AG04450 (cell line): ENCODE measurements at places on chromosomes 2 and 18.

DNA sequence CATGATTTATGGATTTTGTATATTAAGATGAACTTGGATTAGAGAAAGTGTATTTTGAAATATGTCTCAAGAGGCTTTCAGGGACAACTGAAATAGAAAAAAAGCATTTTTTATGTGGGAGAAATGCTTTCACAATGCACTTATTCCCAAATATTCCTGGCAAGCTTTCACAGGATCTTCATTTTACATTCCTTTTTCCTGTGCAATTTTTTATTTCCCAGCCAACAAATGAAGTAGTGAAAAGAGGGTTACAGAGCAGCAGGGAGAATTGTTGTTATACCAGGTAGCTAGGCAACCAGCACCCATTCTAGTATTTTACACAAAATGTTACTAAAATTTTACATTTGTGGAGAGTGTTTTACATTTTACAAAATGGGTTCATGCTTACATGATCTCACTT is 167.0 kb upstream of the RPRM start:
- no peak for DNase-seq

DNA sequence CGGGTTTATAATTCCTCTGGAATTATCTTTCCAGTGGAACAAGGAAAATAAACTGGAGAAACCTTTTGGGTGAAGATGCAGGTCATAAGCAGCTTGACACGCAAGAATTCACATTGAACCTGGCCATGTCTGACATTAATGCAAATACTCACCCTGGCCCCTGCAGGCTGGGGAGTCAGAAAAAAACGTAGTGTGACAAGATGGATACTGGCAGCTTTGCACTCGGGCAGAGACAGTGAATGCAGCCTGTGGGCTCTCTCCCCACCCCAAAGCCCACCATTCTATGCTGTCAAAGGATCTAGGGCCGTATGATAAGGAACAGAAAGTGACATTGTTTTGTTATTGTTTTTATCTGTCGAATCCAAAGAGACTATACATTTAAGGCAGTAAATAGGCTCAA is 223.1 kb downstream of the RBM43 start:
- DNase-seq: no peak

DNA sequence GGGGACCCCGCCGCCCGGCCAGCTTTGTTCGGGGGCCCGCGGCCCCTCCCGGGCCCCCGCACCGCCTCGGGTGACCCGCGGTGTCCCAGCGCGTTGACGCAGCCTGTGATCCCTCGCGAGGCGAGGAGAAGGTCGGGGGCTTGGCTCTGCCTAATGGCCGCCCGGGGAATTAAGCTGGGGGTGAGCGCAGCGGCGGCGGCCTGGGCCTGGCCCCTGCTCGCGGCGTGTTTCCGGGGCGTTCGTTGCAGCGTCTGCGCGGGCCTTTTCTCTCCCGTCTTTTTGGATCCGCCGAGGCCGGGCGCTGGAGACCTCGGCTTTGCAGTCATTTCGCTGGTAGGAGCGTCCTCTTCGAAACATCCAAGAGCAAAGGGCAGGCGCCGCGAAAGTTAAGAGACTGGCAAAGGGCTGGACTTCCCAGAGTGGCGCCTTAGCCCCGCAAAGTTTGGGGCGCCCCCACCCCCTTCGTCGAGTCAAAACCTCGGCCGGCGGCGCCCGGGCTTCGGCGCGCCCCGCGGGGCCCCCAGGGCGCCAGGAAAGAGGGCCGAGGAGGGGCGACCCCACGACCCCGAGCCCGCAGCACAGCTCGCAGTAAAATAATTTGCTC is 1.3 kb downstream of the SALL3 start:
- DNase-seq: no peak

DNA sequence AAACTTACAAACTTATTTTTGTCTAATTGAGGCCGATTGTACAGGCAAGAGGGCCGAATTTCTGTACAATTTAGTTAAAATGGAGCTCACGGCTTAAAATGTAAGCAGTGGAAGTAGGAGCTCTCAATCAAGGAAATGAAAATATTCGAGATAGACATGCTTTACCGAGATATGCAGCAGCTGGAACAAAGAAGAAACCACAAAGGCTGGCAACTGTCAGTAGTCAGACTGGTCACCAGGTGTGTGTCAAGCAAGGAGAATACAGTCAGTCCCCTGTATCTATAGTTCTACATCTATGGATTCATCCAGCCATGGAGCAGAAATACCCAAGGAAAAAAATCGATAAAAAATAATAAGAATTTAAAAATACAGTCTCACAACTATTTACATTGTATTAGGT is 122.6 kb downstream of the WDSUB1 start:
- no peak for DNase-seq

DNA sequence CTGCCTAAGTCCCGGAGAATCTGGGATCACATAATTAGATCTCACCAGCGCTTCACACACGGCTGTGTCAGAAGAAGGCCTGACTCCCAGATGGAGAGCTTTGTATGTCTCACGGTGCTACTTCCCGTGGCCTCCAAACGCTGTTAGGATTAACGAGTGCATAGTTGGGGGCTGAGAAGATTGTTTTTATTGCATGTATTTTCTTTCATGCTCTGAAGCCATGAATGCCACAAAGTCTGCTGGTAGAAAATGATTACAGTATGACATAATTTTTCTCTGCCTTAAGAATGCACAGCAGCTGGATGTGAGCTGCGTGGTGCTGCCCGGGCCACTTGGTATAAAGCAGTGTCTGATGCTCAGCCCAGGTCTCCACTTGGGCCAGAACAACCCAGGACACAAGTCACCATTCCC is 166.5 kb downstream of the SEPTIN10 start:
- peak; percentile 93 for DNase-seq
